Dermis blood vessel endothelial cell (primary cell): ENCODE measurements at places on chromosomes 5 and 9.

DNA sequence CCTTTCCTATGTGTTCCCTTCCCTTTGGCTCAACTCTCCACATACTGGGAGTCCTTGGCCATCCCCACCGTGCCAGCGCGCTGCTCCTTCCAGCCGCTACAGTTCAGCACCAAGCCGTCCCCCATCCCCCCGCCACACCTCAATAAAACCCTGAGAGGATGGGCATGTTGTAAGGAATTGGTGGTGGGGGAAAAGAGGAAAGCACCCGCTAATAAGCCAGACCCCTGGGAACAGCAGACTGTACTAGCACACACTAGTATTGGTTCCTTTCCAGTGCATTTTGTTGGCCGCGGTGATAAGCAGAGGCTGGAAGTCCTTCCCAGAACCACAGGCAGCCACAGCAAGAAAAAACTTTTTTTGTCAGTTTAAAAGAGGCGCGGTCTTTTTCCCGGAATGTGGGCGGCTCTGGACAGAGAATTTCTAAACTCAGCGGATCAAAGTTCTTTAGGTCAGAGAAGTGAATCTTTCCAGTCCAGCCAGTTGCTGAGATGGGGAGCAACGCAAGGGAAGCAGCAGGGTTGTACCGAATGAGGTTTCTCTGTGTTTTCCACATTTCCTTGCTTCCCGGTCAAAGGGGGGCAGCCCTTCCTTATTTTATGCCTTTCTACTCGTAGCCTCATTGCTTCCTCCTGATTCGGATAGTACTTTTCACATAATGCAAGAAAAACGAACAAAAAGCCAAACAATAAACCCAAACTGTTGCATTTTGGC, 2.1 kb downstream of the CHSY3 start:
- peak; percentile 23 for DNase-seq

GRCh38 chr9:4986783-4987182, 1.7 kb downstream of the JAK2 start:
- no peak for DNase-seq

DNA sequence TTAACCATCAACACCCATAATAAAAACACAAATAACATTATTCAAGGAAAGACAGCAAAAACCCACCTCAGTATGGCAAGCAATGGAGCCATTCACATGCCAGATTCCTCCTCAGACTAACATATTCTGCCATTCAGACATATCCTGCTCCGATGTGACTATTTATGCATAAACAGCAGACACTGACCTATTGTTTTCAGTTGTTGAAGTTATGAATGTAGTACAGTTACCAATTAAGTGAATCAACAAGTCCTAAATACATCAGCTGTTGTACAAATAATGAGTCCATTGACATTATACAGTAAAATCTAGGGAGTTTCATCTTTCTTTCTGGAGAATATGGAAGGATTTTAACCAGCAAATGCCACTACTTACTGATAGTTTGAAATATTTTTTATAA, 131.7 kb downstream of the DENND1A start:
- no peak for DNase-seq

DNA sequence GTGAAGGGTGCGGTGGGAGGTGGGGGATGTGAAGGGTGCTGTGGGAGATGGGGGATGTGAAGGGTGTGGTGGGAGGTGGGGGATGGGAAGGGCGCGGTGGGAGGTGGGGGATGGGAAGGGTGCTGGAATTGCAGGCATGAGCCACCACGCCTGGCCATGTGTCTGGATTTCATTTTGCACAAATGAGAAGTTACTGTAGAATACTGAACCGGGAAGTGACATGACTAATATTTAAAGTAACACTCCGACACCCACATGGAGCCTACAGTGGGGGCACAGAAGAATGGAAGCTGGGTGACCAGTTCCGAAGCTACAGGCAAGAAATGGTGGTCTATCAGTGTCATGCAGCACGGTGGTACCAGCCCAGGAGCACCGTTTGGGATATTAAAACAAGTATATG, 69.9 kb upstream of the SPTLC1 start:
- DNase-seq = no peak

DNA sequence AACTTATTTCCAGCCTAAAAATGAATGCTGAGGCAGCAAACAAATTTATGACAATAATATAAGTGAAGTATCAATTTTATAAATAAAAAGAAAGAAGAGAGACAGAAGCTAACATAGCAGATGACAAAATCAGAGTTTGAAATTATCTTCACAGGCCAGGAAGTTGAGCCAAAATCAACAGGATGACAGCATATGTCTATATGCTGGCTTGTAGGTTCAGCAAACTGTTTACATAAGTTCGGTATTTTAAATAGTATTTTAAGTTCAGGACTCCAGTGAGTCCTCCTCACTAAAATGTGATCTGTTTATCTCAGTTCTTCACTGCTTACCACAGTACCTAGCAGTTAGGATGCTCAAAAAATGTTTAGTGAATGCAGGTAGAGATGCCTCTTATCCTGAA, 359.6 kb upstream of the SMC2 start:
- no peak for DNase-seq

GRCh38 chr5:54390015-54390414, 65.5 kb upstream of the HSPB3 start:
- DNase-seq = peak; percentile 44

GRCh38 chr5:16656561-16657191, 39.9 kb upstream of the RETREG1 start:
- DNase-seq = peak; percentile 61

DNA sequence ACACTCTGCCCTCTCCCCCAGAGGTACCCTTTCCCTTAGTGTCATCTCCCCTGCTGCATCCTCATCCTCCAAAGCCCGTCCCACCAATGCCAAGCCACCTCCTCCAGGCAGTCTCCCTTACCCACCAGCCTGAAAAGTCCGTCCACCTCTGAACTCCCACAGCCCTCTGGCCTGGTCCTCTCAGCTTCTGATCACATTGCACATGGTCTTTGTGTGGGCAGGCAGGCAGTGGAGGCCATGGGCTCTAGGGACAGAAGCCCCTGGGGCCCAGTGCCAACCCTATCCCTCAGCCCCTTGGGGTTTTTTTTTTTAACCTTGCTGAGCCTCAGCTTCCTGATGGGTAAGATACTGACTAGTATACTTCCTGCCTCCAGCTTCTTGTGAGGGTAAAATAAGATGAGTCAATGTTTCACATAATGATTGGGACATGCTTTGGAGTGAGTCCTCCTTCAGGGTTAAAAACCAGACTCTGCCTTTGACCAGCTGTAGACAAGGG, 19.4 kb downstream of the CSF1R start:
- peak; percentile 38 for DNase-seq

GRCh38 chr9:137194909-137195308, 5.6 kb downstream of the TPRN start:
- no peak for DNase-seq

GRCh38 chr5:86763929-86764328, 146.2 kb downstream of the COX7C start:
- no peak for DNase-seq

- DNase-seq = peak; percentile 12
Measured at GRCh38 chr9:93058355-93059010, at the start of gene SUSD3. Gene SUSD3 (plus strand): TSS chr9:93058701. CDS start chr9:93058743, 42 bp downstream.

DNA sequence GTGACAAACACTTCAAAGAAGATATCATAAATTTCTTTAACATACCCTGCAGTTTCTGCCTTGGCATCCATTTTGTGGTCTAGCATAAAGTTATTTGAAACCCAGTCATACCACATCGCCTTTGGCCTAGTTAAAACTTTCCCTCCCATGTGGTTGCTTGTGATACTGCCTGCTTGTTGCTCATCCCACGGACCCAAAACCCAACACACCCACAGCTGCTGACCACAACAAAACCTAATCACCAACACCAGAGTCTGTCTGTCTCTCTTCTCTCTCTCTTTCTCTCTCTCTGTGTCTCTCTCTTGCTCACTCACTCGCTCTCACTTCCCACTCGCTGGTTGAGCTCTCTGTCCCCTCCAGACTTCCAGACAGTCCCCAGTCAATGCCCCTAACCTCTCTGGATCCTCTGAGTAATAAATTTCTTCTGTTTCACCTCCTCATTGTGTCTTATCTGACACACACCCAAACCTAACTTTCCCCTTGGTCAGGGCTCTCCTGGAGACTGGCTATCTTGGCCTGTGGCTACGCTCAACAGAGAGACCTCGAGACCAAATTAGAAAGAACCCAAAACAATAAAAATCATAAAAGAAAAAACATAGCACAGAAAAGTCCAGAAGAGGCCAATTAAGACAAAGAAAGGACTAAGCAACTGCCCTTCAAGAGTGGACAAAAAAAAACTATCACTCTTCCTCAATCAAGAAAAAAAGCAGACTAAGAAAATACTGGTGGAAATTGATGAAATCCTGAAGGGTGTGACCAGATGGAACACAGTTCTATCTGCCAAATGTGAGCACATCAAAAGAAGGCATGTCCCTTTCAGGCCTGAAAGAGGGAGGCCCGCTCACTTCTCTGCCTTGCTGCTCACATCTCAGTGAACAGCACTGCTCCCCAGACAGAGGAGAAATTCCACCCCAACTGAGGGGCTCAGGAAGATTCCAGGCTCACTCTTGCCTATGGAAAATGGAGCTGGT, 41.5 kb downstream of the TTLL11 start:
- DNase-seq = no peak

DNA sequence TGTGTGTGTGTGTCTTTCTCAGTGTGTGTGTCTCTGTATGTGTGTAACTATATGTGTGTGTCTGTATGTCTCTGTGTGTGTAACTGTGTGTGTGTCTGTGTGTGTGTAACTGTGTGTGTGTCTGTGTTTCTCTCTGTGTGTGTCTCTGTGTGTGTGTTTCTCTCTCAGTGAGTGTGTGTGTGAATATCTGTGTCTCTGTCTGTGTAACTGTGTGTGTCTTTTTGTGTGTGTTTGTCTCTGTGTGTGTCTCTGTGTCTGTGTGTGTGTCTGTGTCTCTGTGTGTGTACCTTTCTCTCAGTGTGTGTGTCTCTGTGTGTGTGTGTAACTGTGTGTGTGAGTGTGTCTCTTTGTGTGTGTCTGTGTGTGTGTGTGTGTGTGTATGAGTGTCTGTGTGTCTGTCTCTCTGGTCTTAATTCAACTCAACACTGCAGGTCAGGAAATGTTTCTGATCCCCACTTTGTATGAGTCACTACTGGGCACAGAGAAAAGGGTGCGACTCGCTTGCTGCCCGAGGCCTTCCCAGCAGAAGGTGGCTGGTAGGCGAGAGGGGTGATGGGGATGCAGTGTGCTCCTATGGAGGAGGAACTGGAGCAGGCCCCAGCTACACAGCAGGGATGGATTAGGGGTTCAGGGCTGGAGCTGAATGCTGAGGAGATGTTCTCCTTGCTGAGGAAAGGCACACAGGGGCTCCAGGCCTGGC, 52.1 kb downstream of the NSG2 start:
- no peak for DNase-seq

DNA sequence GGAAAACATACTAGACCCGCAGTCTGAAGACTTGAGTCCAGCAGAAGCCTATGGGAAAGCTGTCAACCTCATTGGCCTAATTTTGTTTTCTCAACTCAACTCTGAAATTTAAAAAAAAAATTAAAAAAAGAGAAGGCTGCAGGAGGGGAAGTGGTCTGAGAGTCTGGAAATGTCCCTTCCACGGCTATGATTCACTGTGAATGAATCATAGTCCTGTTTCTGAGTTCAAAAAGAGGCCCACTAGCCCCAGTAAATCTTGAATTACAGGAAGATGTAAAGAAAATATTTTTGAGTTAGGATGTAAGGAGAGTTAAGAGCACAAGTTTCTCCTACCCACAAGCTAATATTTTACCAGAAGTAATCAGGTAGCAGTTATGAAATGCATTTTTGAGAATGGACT, 565.5 kb upstream of the DMAC1 start:
- peak; percentile 84 for DNase-seq

- no peak for DNase-seq
Measured at GRCh38 chr9:85216601-85217000, 525.2 kb downstream of the AGTPBP1 start.

DNA sequence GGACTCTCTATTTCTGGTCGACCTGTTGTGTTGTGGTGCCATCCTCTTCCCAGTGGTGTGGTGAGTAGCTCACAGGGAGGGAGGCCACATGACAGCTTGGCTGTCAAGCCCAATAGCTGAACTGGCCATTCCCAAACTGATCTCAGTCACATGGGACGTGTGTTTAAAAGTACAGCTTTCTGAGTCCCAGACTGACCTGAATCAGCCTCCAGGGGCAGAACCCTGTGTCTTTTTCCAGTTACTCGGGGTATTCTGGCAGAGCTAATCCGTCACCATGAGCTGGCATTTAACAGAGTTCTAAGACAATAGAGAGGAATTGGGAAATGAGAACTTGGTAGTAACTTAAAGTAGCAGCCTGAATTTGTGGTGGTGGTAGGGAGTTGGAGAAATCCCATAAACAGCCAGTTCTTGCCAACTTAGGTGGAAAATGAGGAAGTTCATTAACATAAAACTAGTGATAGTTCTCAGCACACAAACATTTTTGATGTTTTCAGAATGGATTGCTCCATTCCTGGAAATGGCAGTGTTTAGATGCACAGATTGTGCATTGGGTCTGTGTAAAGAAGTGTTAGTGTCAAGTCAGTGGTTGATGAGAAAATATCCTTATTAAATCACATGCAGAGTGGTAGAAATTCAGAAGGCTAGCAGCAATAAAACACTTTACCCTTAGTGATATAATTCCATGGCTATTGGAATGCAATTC, 50.9 kb downstream of the GPR107 start:
- DNase-seq = no peak

GRCh38 chr5:54832858-54833257, 152.5 kb downstream of the ESM1 start:
- no peak for DNase-seq

- DNase-seq = no peak
Measured at GRCh38 chr9:89946741-89947140, 341.9 kb downstream of the GADD45G start.

DNA sequence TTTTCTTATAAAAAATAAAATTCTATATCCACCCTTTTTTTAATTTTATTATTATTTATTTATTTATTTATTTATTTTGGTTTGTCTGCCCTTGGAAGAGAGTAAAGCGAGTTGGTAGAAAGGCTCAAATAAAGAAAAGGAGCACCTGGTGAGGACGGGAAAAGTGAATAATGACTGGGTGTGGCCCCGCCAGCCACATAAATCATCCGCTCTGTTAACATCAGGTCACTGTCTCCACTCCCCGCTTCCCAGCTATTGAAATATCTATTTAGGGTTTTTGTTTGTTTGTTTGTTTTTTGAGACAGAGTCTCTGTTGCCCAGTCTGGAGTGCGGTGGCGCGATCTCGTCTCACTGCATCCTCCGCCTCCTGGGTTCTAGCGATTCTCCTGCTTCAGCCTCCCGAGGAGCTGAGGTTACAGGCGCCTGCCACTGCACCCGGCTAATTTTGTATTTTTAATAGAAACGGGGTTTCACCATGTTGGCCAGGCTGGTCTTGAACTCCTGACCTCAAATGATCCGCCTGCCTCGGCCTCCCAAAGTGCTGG, 844 bp downstream of the POLR3G start:
- DNase-seq = peak; percentile 14

DNA sequence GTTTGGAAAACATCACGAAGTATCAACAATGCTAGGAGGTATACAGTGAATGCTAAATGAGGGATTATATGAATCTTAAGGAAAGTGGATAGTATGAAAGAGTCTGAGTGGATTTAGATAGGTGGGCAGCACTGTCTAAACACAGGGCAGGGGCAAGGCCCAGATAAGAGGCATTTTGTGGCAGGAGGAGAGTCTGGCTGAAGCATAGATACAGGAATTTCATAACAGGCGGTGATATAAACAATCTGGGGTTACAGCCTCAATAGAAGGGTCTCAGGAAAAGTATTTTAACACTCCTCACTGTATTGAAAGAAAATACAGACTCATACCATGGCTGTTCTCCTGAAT, 96.9 kb downstream of the PLPP1 start:
- no peak for DNase-seq

GRCh38 chr5:94778732-94779131, 160.3 kb downstream of the SLF1 start:
- DNase-seq = no peak
